Bronchial epithelial cell (primary cell): ENCODE measurements at places on chromosomes 6 and 20. TPM values are rescaled to one million over a fixed set of nuclear protein-coding genes. Genes with fewer than 3 reads are reported as not detected.

GRCh38 chr20:57660922-57661745 is 40.9 kb upstream of the ZBP1 start:
- no peak for DNase-seq

DNA sequence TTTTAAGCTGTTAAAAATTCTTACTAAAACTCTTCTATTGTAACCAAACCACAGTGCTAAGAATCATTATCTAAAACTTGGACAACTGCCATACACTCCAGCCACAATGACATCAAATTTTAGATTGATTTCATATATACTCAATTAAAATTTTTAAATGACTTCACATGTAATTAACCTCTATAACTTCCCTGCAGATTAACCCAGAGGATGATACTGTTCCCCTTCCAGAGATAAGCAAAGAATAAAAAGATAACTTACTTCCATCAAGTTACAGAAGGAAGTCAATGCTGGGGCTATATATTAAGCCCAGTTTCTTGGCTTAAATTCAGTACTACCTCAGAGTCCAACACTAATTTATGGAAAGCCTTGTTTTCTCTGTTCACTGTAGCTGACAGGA is 71.3 kb downstream of the ARHGAP18 start:
- no peak for DNase-seq

- DNase-seq, result peak; percentile 7
Observed at GRCh38 chr6:116280161-116280932, 617 bp upstream of the TSPYL1 start.

- DNase-seq, result no peak
Observed at GRCh38 chr6:96576221-96576620, 13.3 kb downstream of the FHL5 start.

DNA sequence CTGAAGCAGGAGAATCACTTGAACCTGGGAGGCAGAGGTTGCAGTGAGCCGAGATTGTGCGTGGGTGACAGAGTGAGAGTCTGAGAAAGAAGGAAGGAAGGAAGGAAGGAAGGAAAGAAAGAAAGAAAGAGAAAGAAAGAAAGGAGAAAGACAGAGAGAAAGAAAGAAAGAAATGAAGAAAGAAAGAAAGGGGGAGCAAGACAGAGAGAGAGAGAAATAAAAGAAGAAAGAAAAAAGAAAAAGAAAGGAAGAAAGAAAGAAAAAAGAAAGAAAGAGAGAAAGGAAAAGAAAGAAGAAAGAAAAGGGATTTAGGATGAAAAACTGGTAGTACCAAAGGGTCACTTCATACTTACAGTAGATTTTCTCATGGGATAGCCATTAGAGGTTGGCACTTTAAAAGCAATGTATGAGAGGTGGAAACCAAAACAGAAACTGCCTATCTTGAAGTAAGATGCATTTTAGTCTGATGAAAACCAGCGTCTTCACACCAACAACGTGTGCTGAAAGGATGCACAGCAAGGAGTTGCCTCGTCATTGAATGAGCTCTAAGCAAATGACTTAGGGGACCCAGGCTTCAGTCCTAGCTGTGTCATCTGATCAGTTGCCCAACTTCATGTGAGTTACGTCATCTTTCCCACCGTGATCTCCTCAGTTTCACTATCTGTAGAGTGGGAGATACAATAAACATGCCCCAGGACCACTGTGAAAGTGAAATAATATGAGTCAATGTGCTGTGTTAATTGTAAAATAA is 133.9 kb upstream of the NEDD9 start:
- DNase-seq, result no peak

- no peak for DNase-seq
Observed at GRCh38 chr20:3710703-3711483, 1.5 kb downstream of the SIGLEC1 start.

DNA sequence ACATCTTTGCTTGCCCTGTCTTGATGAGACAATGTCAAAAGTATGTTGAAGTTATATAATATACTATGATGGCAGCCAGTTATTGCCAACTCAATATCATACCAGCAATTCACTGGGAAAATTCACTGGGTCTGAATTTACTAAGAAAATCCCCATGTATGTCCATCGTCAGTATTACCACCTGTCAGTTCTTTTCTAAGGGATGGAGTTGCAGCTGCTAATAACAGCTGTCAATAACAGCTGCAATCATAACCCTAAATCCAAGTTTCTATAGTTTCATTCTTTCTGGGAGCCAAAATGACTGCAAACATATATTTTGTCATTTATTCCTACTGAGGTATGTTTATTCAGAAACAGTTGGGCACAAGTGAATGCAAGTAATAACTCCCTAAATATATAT is 132.6 kb upstream of the RIN2 start:
- DNase-seq, result no peak

GRCh38 chr6:11494786-11495564 is 42.6 kb upstream of the TMEM170B start:
- DNase-seq, result no peak

DNA sequence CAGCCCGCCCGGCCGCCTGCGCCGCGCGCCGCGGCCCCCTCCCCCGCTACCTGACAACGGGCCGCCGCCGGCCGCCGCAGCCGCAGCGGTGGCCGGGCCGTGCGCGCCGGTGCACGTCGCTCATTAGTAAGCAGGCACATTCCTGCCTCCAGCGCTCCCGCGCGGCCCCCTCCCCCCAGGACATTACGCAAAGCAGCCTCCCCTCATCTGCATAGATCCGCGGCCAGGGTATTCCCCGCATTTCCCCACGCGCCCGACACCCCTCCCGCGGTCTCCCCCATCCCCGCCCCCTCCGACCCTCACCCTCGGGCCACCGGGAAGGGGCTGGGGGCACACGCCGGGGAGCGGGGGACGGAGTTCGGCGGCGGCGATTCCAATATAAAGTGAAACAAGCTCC is at the start of gene HIVEP2:
TSS of gene HIVEP2 (minus strand) at position 128 of the 397 bp plus-strand sequence. CDS start 170,438 bp downstream, outside the sequence.
- peak; percentile 84 for DNase-seq

DNA sequence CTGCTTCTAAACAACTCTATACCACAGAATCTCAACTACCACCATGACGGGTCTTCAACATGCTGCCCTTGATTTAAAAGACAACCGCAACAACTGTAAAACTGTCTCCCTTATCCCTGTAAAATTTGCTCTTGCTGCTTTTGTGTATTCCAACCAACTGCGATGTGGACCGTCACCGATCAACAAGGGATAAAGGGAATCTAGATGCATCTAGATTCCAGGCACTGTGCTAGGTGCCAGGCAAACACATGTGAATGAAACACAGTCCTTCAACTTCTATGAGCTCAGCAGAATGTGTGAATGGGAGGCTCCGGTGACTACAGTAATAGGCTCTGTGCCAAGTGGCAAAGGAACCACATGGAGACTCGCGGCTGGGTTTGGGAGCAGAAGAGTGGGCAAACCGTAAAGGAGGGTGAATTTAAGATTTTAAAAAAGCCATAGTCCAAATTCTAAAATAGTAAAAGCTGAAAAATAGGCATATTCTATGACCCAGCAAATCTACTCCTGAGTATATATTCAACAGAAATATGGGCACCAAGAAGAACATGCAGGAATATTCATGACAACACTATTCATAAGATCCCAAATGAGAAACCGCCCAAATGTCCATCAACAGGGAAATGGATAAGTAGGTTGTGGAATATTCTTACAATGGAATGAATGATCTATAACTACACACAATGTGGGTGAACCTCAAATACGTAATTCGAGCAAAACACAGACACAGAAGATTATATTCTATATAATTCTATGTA is 3.7 kb upstream of the PRND start:
- peak; percentile 31 for DNase-seq

- DNase-seq, result peak; percentile 59
Observed at GRCh38 chr6:32967151-32968091, 973 bp upstream of the BRD2 start.

GRCh38 chr6:110688661-110689268 is 126.5 kb downstream of the CDK19 start:
- peak; percentile 39 for DNase-seq

- DNase-seq, result no peak
Observed at GRCh38 chr6:154596009-154596408, 85.5 kb upstream of the CNKSR3 start.

GRCh38 chr6:85479208-85479607 is 29.3 kb downstream of the NT5E start:
- no peak for DNase-seq

DNA sequence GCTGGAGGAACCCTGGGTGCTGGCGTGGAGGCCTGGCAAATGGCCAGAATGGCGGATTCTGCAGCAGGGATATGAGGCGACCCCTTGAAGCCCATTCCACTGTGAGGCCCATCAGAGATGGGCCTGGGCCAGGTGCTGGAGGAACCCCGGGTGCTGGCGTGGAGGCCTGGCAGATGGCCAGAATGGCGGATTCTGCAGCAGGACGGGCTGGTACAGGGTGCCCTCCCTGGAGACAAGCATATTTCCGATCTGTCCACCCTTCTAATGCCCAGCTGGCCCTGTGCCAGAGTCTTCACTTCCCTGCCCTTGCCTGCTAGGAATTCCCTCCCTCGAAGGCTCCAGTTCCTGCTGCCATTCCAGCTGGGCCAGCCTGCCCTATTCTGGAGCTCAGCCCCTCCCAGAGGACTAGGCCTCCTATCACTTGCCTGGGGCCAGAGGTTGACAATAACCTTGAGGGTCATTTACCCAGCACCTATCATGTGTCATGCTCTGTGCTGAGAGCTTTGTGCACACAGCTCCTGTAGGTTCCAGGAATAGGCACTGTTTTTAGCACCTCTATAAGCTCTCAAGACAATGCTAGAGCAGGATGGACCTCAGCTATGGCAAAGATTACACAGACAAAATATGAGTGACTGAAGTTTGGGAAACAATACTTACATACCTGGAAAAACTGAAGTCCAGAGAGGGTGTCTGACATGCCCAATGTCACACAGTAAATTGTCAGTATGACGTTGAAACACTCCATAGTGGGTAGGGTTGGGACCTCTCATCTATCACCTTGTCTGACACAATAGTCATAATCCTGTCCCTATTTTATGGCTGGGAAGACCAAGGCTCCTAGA is 21.4 kb downstream of the SUN5 start:
- no peak for DNase-seq

- peak; percentile 40 for DNase-seq
Observed at GRCh38 chr6:69719602-69720193, 77.1 kb downstream of the LMBRD1 start.

GRCh38 chr6:90715093-90715655 is 128.3 kb upstream of the MAP3K7 start:
- DNase-seq, result peak; percentile 72

DNA sequence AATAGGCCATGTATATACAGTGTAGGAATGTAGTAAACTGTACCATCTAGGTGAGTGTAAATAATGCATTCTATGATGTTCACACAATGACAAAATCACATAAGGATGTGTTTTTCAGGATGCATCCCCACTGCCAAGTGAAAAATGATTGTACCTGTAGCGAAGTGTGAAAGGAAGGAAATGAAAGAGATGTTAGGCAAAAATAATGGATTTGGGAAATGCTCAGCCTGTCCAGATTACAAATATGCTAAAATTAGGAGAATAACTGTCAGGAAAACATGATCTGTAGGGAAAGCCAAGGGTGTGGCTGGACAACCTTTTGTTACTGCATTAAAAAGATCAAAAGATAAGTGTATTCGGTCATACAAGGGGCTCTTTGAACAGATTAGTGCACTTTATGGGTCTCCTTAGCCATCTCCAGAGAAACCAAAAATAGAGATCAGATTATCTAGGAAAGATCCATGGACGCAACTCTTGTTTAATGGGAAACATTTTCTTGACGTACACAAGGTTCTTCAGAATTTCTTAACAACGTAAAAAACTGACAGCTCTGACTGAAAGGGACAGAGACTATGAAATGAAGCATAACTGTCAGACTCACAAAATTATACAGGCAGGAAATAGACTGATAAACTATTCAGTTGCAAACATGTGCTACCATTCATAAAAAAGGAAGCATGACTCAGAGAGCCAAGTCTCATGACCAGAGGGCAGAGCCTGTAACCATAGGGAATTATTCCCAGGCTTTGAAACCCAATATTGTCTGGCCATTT is 253.6 kb upstream of the RAB32 start:
- DNase-seq, result peak; percentile 88

GRCh38 chr20:18683839-18684238 is 96.0 kb downstream of the DTD1 start:
- DNase-seq, result no peak

GRCh38 chr6:47096211-47096895 is 54.2 kb upstream of the ADGRF1 start:
- no peak for DNase-seq

DNA sequence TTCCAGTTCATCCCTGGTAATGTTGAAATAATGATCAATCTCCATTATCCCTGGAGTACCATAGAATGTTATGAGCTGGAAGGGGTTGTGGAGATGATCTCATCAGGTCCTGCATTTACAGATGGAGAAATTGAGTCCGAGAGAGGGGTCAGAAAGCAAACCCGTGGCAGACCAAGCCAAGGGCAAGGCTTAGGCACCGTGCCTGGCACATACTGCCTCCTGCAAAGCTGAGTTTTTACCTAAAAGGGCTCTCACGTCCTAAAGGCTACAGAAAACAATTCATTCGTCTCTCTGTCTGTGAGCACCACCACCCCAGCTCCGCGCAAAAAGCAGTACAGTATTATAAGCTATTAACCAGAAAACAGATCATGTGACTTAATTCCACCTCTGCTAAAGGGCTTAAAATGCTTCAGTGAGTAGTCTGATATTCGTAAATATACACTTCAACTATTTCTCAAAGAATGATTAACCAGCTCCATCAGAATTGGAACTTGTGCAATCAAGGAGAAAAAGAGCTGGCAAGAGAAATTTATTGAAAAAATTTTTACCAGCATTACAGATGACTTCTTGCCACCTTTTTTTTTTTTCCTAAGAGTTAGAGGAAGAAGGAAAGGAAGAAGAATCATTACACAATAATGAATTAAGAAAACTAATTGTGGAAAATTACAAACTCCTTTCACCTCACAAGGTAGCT is 3.4 kb upstream of the PARD6B start:
- peak; percentile 72 for DNase-seq

GRCh38 chr6:46850792-46851191 is 57.6 kb downstream of the MEP1A start:
- no peak for DNase-seq

- DNase-seq, result no peak
Observed at GRCh38 chr20:1388741-1389483, 3.9 kb downstream of the FKBP1A start.

Gene PI16
- not detected in 2 replicates for total RNA-seq

Gene LAMA2
- total RNA-seq, result under 0.01 and 2.6 TPM in 2 replicates

Gene SLC22A16
- total RNA-seq, result not detected in 2 replicates

Gene VSX1
- not detected in 2 replicates for total RNA-seq

Gene SERPINB1
- total RNA-seq, result 142 and 372 TPM in 2 replicates

Gene SSTR4
- not detected in 2 replicates for total RNA-seq

Gene PTCRA
- not detected in 2 replicates for total RNA-seq

Gene ESR1
- under 0.01 and 0.13 TPM in 2 replicates for total RNA-seq

Gene FAM83C
- 0.26 and 0.64 TPM in 2 replicates for total RNA-seq

Gene CFAP206
- total RNA-seq, result under 0.01 TPM in 1 of 2 replicates, not detected in the other

Gene TGM3
- total RNA-seq, result 11.8 and 42.6 TPM in 2 replicates
